EH (cell line): ENCODE measurements at places on chromosomes 12 and 14.

GRCh38 chr12:106771425-106771824 is 3.1 kb upstream of the RIC8B start:
- DNase-seq: no peak

DNA sequence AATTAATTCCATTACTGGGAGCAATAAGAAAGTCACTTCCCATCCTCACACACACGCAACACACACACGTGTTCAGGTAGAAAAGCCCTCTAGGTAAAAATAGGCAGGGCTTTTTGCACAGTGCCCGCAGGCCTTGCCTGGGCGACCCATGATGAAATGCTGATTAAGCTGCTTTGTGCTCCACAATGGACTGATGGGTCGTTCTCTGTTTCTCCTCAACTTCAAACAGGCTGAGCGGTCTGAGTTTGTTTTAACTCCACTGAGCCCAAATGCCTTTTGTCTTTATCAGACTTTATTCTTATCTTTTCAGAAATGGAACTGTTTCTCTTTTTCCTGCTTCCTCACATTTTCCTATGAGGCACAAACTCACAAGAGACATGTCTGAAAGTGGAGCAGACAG is 9.4 kb upstream of the DACT1 start:
- no peak for DNase-seq

GRCh38 chr14:91088585-91089235 is 25.2 kb upstream of the DGLUCY start:
- no peak for DNase-seq

DNA sequence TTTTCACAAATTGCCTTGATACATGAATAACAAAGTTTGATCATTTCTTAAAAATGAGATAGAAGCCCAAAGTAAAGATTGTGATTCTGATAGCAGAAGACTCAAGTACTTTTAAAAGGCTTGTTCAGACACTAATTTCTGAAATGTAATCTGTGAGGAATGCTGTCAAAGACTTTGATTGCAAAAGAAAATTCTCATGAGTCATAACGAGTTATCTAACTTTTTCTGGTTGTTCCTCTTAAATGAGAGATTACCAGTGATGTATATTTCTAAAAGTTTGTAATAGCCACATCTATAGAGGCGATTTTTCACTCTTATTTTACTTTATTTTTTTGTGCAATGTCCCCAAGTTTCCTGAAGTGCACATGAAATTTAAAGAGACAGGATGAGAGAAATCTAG is 7.0 kb downstream of the PYGL start:
- peak; percentile 85 for DNase-seq

DNA sequence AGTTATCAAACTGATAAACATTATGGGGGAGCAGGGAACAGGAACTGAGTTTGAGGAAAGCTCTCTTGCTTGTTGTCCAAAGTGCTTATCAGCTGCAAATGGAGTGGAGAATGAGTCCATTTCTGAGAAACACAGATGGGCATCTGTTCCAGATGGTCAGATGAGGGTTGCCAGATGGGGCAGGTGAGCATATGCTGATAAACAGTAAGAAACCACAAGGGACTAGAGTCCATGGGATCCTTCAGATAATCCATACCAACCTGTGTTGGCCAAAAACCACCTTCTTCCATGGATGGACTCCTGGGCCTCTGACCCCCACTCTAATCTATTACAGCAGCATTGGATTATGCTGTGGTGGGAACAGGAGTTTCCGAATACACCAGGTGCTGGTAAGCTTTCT is 38.3 kb downstream of the GNS start:
- no peak for DNase-seq

DNA sequence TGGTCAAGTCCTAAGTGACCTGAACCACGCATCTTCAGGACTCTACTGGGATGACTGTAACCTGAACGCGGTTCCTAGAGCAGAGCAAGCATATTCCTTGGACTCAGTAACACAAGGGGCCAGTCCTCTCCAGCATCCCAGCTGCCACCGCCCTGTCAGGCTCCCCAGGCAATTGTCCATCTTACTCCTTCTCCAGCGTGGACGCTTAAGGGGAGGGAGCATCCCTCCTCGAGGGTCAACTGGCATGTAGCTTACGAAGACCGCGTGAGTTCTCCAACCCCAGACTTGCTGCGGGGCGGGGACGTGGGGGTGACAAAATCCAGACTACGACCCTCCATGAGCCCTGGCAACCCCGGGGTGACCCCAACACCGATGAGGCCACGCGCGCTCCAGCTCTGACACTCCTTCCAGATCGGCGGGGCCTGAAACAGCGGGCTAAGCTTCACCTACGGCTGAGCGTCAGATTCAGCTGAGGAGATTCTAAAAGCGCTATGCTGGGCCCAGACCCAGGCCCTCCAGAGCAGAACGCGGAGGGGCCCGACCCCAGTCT is 846 bp upstream of the MTHFD1 start:
- DNase-seq: peak; percentile 55

- DNase-seq: no peak
These were observed 4.0 kb upstream of the IRF2BPL start for GRCh38 chr14:77032491-77032843.
